ENCODE measurements at places on chromosomes 6 and 20. TPM values are rescaled to one million over a fixed set of nuclear protein-coding genes. Genes with fewer than 3 reads are reported as not detected.

The BEND6 gene
- total RNA-seq: 3.5 TPM

The MRAP2 gene
- total RNA-seq: under 0.01 TPM

The SLC17A2 gene
- not detected for total RNA-seq

The NKAIN2 gene
- 0.07 TPM for total RNA-seq

The GPLD1 gene
- under 0.01 TPM for total RNA-seq

The PREX1 gene
- total RNA-seq: 0.34 TPM

The RIPPLY2 gene
- total RNA-seq: not detected

The NOTCH4 gene
- total RNA-seq: 0.28 TPM

The CRIP3 gene
- not detected for total RNA-seq

The ID1 gene
- total RNA-seq: 435 TPM

The LY6G6C gene
- under 0.01 TPM for total RNA-seq

The BANF2 gene
- total RNA-seq: not detected

The TFEB gene
- 6.5 TPM for total RNA-seq

The MUC21 gene
- not detected for total RNA-seq

The HS3ST5 gene
- total RNA-seq: not detected

The JPH2 gene
- 0.68 TPM for total RNA-seq

The RAET1L gene
- total RNA-seq: 9.3 TPM

The CTNNBL1 gene
- 31.8 TPM for total RNA-seq

The BPIFB1 gene
- 3.3 TPM for total RNA-seq

The COL20A1 gene
- total RNA-seq: 0.07 TPM

The DEFB116 gene
- total RNA-seq: not detected

The UST gene
- 20.7 TPM for total RNA-seq

The SLC22A16 gene
- not detected for total RNA-seq

The DTD1 gene
- total RNA-seq: 137 TPM

The THBS2 gene
- 0.50 TPM for total RNA-seq

The CPXM1 gene
- not detected for total RNA-seq

The ELOVL2 gene
- under 0.01 TPM for total RNA-seq

The TULP1 gene
- total RNA-seq: not detected

The L3MBTL3 gene
- 17.8 TPM for total RNA-seq

The GLP1R gene
- not detected for total RNA-seq

The SDCBP2 gene
- 65.3 TPM for total RNA-seq

The PDE7B gene
- 0.14 TPM for total RNA-seq

The C6orf52 gene
- 1.4 TPM for total RNA-seq

The IP6K3 gene
- not detected for total RNA-seq

The MTG2 gene
- 21.2 TPM for total RNA-seq

The PRICKLE4 gene
- 1.1 TPM for total RNA-seq

The DNMT3B gene
- total RNA-seq: 1.5 TPM

The KIF3B gene
- total RNA-seq: 27.4 TPM

The CSNK2B gene
- 48.2 TPM for total RNA-seq

All from nasal cavity respiratory epithelium epithelial cell of viscerocranial mucosa (primary cell).